ENCODE measurements at places on chromosomes 7 and 10. TPM values are rescaled to one million over a fixed set of nuclear protein-coding genes. Genes with fewer than 3 reads are reported as not detected.

RELN gene
- 0.05 TPM for total RNA-seq

GNA12 gene
- 41.3 TPM for total RNA-seq

EIF5AL1 gene
- total RNA-seq = 2.2 TPM

ENO4 gene
- 0.35 TPM for total RNA-seq

PPP1R17 gene
- not detected for total RNA-seq

MET gene
- total RNA-seq = 72.0 TPM

NAT16 gene
- total RNA-seq = 0.19 TPM

PLXNA4 gene
- total RNA-seq = 0.85 TPM

CCDC172 gene
- total RNA-seq = not detected

GPC2 gene
- total RNA-seq = 0.34 TPM

ADAP1 gene
- 4.1 TPM for total RNA-seq

SSC4D gene
- total RNA-seq = 1.3 TPM

NPC1L1 gene
- 0.06 TPM for total RNA-seq

LDB1 gene
- total RNA-seq = 34.7 TPM

DGKI gene
- total RNA-seq = 0.19 TPM

ADAM12 gene
- total RNA-seq = 4.0 TPM

TAS2R60 gene
- total RNA-seq = not detected

PDE1C gene
- 2.5 TPM for total RNA-seq

SP8 gene
- total RNA-seq = not detected

RET gene
- total RNA-seq = 0.56 TPM

ITPRID1 gene
- not detected for total RNA-seq

AKR1E2 gene
- total RNA-seq = 6.4 TPM

MYPN gene
- 1.9 TPM for total RNA-seq

FAM131B gene
- total RNA-seq = 0.28 TPM

CNNM2 gene
- total RNA-seq = 3.4 TPM

SH2D4B gene
- 0.06 TPM for total RNA-seq

ZNF488 gene
- total RNA-seq = 12.6 TPM

BICC1 gene
- 25.8 TPM for total RNA-seq

MGAM2 gene
- total RNA-seq = 0.02 TPM

ABCA13 gene
- total RNA-seq = 0.03 TPM

MOGAT3 gene
- total RNA-seq = not detected

FGFR2 gene
- total RNA-seq = 0.19 TPM

ZNF138 gene
- total RNA-seq = 3.0 TPM

FFAR4 gene
- 0.06 TPM for total RNA-seq

TET1 gene
- 0.59 TPM for total RNA-seq

PILRB gene
- total RNA-seq = 30.3 TPM

MRC1 gene
- 0.02 TPM for total RNA-seq

ZDHHC16 gene
- total RNA-seq = 52.0 TPM

FAM25G gene
- 0.73 TPM for total RNA-seq

ZC3HAV1L gene
- 4.0 TPM for total RNA-seq

AQP1 gene
- total RNA-seq = 0.45 TPM
